ENCODE measurements at places on chromosomes 3 and 15.

GRCh38 chr3:161314836-161315395 lies 56.4 kb downstream of the SPTSSB start:
- no peak for DNase-seq

- DNase-seq = no peak
Measured at GRCh38 chr3:126340596-126340942, 16.6 kb downstream of the KLF15 start.

DNA sequence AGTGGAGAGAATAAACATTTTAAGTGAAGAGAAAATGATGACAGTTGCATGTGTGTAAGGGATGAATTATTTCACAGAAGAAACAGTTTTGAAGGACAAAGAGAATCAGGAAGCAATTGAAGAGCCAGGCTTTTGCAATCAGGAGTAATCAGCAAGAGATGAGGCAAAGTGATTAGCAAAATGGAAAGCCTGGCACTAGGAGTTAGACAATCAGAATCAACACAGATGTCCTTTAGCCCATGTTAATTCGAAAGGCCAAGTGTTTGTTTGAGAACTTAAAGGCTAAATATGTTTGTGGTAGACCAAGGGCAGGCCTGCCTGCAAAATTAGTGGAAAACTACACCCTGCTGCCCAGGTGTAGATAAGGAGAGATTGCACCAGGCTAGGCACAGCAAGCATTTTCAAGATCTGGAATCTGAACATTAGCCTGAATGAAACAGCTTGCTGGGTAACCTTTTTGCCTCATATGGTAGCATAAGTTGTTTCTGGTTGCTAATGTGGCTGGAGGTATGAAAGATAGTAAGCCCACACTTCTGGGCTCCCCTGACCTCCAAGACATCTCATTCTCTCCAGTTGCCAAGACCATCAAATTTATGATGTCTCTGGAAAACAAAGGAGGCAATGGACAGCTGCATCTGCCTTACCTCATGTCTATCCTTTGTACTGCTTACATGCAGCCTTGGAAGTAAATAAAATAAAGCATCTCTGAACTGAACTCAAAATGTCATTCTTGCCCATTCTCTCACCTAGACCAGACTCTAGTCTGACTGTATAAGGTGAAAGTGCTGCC lies 22.0 kb upstream of the LEKR1 start:
- no peak for DNase-seq

GRCh38 chr15:101112336-101113113 lies 139.3 kb downstream of the CHSY1 start:
- DNase-seq = no peak

GRCh38 chr3:32837789-32838188 lies 20.0 kb downstream of the TRIM71 start:
- no peak for DNase-seq

- no peak for DNase-seq
Measured at GRCh38 chr3:160916472-160916871, 160.4 kb downstream of the PPM1L start.

- DNase-seq = peak; percentile 57
Measured at GRCh38 chr3:139532976-139533375, 6.6 kb downstream of the RBP1 start.

DNA sequence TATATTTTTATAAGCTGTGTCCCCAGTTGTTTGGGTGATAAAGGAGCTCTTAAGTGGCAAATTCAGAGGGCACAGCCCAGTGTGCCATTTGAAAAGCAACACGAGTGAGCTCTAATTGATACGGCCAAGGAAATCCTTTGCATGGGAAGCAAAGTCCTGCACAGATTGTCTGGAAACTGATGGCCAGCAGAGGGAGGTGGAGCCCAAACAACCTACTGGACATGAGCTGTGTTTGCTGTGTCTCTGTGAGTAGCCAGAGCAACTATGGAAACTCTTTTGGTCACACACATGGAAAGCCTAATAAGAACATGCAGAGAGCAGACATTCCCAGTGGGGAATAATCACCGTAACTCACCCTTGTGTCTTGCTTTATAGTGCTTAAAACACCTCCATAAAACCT lies 24.4 kb downstream of the ONECUT1 start:
- no peak for DNase-seq

DNA sequence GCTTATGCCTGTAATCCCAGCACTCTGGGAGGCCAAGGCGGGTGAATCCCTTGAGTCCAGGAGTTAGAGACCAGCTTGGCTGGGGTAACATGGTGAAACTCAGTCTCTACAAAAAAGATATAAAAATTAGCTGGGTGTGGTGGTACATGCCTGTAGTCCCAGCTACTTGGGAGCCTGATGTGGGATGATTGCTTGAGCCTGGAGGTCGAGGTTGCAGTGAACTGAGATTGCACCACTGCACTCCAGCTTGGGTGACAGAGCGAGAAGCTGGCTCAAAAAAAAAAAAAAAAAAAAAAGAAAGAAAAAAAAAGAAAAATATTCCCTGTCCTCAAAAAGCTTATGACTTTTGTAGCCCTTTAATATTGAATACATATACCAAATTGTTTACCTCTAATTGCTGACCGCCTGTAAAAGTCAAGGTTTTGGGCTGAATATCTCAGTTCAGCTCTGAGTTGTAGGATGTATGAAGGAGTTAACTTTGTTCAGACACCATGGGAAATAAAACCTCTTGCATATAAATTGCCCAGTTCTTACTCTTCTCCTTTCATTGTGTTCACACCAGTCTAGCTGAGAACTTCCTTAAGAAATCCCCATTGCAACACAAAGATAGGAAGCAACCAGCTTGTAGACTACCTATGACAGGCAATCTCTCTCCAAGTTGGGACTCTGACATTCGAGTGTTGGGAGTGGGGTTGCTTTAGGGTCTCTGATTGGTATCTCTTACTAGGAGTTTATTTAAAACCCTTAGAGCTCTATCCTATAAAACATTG lies 97.6 kb upstream of the RASGRP1 start:
- no peak for DNase-seq

- no peak for DNase-seq
Measured at GRCh38 chr3:128425142-128425845, 41.4 kb downstream of the DNAJB8 start.

DNA sequence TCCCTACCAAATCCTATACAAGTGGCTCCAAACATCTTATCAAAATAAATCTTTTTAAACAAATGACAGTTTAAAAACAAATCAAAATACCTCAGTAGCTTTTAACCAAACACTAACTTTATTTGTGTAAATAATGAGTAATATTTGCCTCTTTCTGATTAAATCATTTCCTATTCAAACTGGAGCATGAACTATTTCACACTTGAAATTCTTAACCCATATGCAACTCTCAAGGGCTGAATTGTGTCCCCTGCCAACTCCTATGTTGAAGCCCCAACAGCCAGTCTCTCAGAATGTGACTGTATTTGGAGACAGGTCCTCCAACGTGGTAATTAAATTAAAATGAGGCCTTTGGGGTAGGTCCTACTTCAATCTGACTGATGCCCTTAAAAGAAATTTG lies 55.9 kb upstream of the MCTP2 start:
- DNase-seq = no peak

DNA sequence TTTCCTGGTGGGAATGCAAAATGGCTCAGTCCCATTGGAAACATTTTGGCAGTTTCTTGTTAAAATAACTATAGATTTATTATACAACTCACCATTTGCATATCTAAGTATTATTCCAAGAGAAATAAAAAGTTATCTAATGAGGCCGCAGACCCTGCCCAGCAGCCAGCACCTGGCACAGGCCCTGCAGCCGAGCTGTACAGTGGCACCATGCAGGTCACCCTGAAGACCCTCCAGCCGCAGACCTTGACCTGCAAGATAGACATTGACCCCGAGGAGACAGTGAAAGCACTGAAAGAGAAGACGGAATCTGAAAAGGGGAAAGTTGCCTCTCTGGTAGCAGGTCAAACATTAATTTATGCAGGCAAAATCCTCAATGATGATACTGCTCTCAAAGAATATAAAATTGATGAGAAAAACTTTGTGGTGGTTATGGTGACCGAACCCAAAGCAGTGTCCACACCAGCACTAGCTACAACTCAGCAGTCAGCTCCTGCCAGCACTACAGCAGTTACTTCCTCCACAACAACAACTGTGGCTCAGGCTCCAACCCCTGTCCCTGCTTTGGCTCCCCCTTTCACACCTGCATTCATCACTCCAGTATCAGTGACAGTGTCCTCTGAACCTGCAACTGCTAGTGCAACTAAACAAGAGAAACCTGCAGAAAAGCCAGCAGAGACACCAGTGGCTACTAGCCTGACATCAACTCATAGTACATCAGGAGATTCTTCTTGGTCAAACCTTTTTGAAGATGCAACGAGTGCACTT lies 113.5 kb upstream of the SATB1 start:
- DNase-seq = no peak

DNA sequence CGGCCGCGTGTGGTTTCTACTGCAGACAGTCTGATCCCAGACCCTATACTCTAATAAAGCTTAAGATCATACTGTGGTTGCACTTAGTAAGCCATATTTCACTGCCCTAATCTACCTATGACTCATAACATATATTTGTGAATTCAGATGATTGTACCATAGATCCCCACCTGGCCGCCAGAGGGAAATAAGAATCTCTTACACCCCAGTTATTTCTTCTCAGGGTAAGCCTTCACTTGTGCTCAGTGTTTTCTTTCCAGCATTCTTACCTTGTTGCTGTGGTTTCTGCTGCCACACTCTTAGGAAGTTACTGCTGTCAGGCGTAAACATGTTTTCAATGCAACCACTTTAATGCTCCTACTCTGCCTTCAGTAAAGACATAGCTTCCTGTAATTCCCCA lies 105.9 kb downstream of the B3GALNT1 start:
- no peak for DNase-seq

GRCh38 chr15:38148471-38148870 lies 104.2 kb upstream of the SPRED1 start:
- DNase-seq = no peak

DNA sequence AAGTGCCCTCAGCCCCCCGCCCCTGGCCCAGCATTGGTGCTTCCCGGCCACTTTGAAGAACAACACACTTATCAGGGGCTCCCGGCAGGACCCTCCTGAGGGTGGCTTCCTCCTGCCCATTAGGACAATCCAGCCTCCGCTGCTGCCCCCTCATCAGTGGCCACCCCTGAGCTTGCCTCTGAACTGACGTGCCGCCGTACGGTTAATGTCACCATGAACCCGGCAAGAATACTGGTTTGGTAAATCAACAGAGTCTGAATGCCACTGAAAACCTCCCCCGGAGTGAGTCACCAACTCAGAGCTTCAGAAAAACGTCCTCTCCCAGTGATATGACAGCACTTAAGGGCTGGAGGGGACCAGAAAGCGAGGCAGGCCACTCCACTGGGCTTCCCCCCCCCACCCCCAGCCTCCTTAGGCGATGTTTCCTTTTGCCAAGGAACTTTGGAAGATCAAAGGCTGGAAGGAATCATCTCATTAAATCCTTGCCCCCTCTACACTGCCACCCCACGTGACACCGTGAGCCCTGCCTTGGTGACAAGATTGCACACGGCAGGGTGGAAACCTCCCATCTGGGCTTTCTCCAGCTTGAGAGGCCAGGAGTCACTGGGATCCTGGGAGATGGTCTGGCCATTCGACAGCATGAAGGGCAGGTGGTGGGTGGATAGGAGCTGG lies 142.1 kb downstream of the NUP210 start:
- DNase-seq = no peak

GRCh38 chr3:177889161-177889560 lies 647.1 kb upstream of the KCNMB2 start:
- no peak for DNase-seq

DNA sequence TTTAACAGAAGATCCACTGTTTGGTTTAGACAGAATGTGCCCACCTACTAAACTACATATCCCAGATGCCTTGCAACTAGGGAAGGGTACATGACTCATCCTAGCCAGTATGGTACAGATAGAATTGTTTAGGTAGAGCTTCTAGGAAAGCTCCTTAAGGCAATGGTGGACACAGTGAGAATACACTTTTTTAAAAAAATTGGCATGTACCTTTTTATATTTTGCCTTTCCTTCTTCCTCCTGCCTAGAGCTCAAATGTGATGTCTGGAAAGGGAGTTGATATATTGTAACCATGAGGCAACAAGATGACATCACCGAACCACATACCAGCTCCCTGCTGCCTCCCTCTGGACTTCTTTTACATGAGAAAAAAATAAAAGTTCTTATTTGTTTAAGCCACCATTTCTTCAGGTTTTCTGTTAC lies 14.4 kb upstream of the C3orf80 start:
- no peak for DNase-seq

GRCh38 chr3:33937628-33938027 lies 139.2 kb downstream of the PDCD6IP start:
- no peak for DNase-seq

- DNase-seq = no peak
Measured at GRCh38 chr3:114863848-114864247, 283.2 kb downstream of the ZBTB20 start.

- no peak for DNase-seq
Measured at GRCh38 chr15:66713843-66714508, 11.9 kb downstream of the SMAD6 start.

- DNase-seq = no peak
Measured at GRCh38 chr3:59862686-59863085, 812.9 kb upstream of the CFAP20DC start.

- no peak for DNase-seq
Measured at GRCh38 chr3:52055537-52056351, 627 bp downstream of the DUSP7 start.
